Activated CD4-positive, alpha-beta T cell treated with anti-CD3 and anti-CD28 coated beads, Interleukin-2, amount 50 U/mL, for 24 hours (primary cell): ENCODE measurements at places on chromosomes 7 and 10.

DNA sequence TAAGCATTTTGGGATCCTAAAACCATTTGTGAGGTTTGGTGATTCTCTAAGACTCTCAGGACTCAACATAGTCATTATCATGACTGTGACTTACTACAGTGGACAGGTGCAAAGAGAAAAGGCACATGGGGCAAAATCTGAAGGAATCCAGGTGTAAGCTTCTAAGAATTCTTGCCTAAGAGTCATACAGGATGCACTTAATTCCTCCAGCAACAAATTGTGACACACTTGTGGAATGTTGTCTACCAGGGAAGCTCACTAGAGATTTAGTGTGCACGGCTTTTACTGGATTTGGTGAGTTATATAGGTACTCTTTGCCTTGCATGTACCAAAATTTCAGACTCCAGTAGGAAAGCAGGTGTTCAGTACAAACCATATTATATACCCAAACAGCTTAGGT is 47.9 kb downstream of the WAC start:
- no peak for DNase-seq

- DNase-seq: no peak
These were observed 36.9 kb upstream of the PTF1A start for GRCh38 chr10:23155169-23155568.

- DNase-seq: no peak
These were observed 972.5 kb downstream of the LRMDA start for GRCh38 chr10:76403912-76404311.

GRCh38 chr7:6545398-6546126 is 5.7 kb downstream of the GRID2IP start:
- no peak for DNase-seq

DNA sequence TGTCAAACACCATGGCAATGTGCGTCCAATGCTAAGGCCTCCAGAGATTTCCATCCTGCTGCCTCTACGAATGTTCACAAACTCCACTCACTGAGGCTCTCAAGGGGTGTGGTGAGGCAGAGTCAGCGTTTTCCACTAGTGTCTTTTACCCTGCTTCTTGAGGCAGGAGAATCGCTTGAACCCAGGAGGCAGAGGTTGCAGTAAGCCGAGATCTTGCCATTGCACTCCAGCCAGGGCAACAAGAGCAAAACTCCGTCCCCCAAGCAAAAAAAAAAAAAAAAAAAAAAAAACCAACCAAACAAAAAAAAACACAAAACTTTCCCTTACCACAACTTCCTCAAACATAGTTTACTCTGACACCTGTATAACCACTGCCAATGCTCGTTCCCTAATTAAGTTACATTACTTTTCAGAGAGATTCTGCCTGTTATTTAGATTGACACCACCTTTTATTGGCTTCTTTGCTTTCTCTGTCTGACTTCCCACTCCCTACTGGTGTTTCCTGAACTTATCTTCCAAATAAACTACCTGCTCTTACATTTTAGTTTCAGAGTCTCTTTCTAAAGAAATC is 102.1 kb upstream of the ZNF746 start:
- no peak for DNase-seq

DNA sequence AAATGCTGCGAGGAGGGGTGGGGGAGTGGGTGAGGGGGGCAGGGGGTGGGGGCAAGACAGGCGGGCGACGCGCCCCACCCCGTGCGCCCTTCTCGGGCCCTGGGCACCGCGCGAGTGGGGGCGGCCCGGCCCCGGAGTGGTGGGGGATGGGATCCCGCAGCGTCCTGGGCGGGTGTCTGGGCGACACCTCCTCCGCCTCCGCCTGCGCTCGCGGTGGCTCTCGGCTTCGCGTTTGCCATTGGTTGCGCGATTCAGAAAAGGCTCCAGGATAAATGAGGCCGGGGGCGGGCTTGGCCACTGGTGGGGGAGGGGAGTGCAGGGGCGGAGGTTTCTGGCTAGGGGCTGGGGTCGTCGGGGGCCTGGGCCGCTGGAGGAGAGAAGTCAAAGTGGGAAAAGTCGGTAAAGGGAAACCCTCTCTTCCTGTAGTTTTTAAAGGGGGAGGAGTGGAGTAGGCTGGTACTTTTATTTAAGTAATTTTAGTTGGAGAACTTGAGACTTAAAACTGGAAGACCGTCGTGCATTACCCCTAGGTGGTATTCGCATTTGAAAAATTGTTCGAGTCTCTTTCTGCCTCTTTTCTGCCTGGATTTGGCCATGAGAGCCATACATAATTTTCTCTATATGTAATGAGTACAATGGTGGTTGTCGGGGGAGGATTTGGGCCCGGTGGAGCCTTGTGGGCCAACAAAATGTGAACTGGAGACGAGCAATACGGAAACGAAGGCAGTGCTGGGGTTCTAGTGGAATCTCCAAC is 992 bp upstream of the IGF2BP3 start:
- DNase-seq: no peak
